ENCODE measurements at places on chromosomes 2 and 18.

- no peak for DNase-seq
These were observed 656.6 kb upstream of the CHAC2 start for GRCh38 chr2:53111004-53111403.

DNA sequence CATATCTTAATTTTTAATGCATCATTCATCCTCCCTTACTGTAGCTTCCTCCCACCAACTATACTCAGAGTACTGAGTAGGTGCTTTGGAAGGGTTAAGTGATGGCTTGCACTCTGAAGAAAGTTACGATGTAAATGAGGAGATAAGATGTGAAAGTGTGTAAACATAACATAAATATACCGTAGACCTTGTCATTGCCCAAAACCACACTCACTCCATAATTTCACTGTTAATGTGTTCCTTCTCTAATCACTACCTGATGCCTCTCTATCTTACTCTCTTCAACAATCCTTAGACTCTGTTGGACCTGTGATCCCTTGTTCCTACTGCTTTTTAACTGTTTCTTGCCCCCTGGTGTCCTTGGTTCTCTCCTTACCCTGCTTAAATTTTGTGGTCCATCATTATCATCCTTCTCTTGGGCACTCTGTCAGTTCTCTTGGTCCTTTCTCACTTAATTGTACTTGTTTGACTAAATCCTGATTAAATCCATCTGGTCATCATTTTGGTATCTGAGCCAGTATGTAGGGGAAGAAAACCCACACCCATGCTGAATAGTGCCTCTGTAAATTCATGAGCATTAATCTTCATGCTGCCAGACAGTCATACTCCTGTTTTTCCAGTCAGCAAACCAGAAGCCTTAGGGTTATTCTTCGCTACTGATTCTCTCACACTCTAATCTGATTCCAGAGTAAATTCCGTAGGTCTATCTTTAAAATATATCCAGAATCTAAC lies 45.0 kb downstream of the PMS1 start:
- DNase-seq, result no peak

DNA sequence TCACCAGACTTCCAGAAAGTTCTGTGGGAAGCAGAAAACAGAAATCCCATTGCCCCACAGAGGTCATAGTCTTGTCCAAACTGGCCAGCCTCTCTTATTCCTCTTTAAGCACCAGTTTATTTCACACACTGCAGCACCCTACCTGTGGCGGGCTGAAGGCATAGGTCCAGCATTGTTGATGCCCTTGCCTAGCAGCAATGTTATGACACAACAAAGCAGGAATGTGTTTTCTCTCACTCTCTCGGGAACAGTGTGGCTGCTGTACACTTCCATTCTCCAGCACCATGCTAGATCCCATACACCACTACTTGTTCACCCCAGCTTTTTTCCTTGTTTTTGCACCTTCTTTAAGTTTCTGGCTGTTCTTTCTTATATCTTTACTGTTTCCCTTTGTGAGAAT lies 181.6 kb downstream of the DNAH6 start:
- DNase-seq, result no peak

GRCh38 chr18:46374850-46375249 lies 270.7 kb downstream of the HAUS1 start:
- no peak for DNase-seq

DNA sequence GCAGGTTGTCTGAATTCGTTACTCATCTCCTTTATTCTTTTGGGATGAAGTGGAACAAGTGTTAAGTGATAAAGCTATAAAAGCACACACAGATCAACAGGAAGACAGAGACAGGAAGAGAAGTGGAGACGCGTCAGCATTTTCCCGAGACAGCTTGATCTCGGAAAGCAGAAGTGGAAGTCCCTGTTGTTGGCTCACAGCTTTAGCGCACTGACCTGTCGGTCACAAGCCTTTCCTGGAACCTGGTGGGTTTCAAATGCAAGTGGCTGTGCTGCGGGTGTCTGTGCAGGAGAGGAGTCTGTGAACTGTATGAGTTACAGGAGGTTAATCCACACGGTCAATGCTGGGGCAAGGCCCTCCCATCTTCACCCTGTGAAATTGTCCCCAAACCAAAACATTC lies 116.6 kb upstream of the PELI1 start:
- peak; percentile 47 for DNase-seq

GRCh38 chr2:226140594-226140993 lies 659.0 kb downstream of the IRS1 start:
- DNase-seq, result no peak

- DNase-seq, result no peak
These were observed 35.9 kb downstream of the ARHGAP25 start for GRCh38 chr2:68770271-68771111.

- DNase-seq, result no peak
These were observed 118.5 kb upstream of the ALPP start for GRCh38 chr2:232260075-232260474.

GRCh38 chr2:199019898-199020507 lies 437.7 kb downstream of the SATB2 start:
- DNase-seq, result no peak

DNA sequence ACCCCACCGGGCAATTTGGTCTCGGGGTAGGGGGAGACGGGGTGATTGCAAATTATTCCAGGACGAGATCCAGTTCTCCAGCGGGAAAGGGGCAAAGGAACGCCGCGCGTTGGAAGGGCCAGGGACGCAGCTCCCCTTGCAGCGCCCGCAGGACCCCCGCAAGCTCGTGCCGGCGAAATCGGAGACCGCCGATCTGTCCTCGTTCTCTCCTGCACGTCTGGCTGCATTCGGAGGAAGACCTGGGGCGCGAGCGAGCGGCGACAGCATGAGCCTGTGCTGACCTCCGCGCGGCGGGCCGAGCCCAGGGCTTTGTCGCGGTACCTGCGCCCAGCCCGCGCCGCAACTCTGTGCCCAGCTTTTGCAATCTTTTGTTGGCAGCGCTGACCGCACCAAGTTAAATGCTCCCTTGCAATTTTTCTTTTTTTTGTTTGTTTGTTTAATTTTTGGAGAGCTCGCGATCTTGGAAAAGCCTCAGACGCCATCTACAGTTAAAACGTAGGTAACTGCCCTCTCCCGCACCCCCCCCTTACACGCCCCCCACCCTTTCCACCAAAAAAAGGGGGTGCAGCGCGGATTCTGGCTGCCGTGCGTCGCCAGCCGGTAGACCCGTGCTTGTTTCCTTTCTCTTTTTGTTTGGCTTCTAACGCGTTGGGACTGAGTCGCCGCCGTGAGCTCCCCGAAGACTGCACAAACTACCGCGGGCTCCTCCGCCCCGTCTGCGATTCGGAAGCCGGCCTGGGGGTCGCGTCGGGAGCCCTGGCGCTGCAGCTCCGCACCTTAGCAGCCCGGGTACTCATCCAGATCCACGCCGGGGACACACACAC lies 667 bp downstream of the TRIB2 start:
- peak; percentile 74 for DNase-seq

Data from activated naive CD4-positive, alpha-beta T cell treated with anti-CD3 and anti-CD28 coated beads, Interleukin-2, amount 10 ng/mL, durations not matched to agents 7 days and 5 days (primary cell).